ENCODE measurements at places on chromosomes 5 and 9. TPM values are rescaled to one million over a fixed set of nuclear protein-coding genes. Genes with fewer than 3 reads are reported as not detected.

CAMLG gene
- total RNA-seq = 43.8 TPM

ZCCHC9 gene
- total RNA-seq = 31.3 TPM

POLR1E gene
- 48.7 TPM for total RNA-seq

DNA sequence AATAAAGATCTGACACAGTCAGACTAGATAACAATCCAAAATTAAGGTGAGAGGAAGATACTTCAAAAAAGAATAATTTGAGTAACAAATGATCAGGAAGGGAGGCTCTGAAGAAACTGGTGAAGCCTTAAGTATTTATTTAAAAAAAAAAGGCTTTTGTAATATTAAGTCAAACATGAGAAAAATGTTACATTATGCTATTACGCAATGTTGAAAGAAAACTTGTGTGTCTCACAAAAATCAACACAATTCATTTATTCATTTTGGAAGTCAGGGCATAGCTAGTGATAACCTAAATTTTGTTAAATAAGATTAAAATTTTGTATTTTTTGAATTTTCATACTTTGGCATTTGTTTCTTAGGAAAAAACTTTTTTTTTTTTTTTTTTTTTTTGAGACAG lies 28.2 kb downstream of the WDR41 start:
- peaks cover 8% of the 10 kb centered on the region for H3K36me3 ChIP-seq
- H3K4me3 ChIP-seq = no peak overlapping the region
- H3K4me1 ChIP-seq = no peaks in the 10 kb centered on the region
- H3K27ac ChIP-seq = no peak overlapping the region
- DNase-seq = no peak

- H3K4me1 ChIP-seq = no peaks in the 10 kb centered on the region
- peaks cover 3% of the 10 kb centered on the region for H3K36me3 ChIP-seq
- no peak overlapping the region for H3K27ac ChIP-seq
- H3K4me3 ChIP-seq = no peak overlapping the region
- peaks cover 3% of the 10 kb centered on the region for H3K27me3 ChIP-seq
Measured at GRCh38 chr5:73103870-73104299, 16.5 kb upstream of the TMEM171 start.

GRCh38 chr5:153525536-153525935 lies 35.1 kb downstream of the GRIA1 start:
- no peaks in the 10 kb centered on the region for H3K36me3 ChIP-seq
- no peak for DNase-seq
- H3K4me3 ChIP-seq = no peak overlapping the region
- H3K27me3 ChIP-seq = no peaks in the 10 kb centered on the region
- no peak overlapping the region for H3K27ac ChIP-seq
- H3K4me1 ChIP-seq = peaks cover 9% of the 10 kb centered on the region

DNA sequence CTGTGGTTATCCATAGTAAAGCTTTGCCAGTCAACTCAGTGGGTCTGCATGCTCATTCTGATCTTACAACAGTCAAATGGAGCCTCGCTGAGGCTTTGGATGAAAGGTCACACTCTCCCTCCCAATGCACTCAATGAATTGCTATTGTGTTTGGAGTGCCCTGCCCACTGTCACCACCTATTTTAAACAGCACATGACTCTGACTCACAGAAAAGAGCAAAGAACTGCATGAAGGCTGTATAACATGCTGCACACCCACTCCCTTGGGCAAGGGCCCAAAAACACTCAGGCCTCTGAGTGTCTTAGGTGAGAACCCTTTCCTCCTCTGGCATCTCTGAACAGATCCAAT lies 118.7 kb upstream of the CCDC112 start:
- H3K27me3 ChIP-seq = no peaks in the 10 kb centered on the region
- no peaks in the 10 kb centered on the region for H3K36me3 ChIP-seq
- no peak overlapping the region for H3K27ac ChIP-seq
- H3K4me3 ChIP-seq = no peak overlapping the region

MARCOL gene
- total RNA-seq = not detected

GRCh38 chr5:67032921-67033664 lies 163.5 kb downstream of the CD180 start:
- no peak for DNase-seq
- H3K4me3 ChIP-seq = no peak overlapping the region
- no peaks in the 10 kb centered on the region for H3K36me3 ChIP-seq
- H3K27me3 ChIP-seq = no peaks in the 10 kb centered on the region
- H3K27ac ChIP-seq = no peak overlapping the region
- peaks cover 14% of the 10 kb centered on the region for H3K4me1 ChIP-seq

DIRAS2 gene
- total RNA-seq = 0.77 TPM

DNA sequence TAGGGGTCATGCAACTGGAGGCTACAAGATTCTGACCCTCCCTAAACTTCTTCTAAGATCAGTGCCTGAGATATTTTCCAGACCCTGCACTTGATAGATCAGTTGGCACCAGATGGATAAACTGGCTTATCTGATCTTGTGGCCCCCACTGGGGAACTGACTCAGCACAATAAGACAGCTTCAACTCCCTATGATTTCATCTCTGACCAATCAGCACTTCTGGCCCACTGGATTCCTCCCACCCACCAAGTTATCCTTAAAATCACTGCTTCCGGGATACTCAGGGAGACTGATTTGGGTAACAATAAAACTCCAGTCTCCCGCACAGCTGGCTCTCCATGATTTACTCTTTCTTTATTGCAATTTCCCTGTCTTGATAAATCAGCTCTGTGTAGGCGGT lies 2180.4 kb upstream of the WWC1 start:
- H3K36me3 ChIP-seq = no peaks in the 10 kb centered on the region
- H3K27me3 ChIP-seq = no peaks in the 10 kb centered on the region
- no peaks in the 10 kb centered on the region for H3K4me1 ChIP-seq
- no peak overlapping the region for H3K4me3 ChIP-seq
- H3K27ac ChIP-seq = no peak overlapping the region

DNA sequence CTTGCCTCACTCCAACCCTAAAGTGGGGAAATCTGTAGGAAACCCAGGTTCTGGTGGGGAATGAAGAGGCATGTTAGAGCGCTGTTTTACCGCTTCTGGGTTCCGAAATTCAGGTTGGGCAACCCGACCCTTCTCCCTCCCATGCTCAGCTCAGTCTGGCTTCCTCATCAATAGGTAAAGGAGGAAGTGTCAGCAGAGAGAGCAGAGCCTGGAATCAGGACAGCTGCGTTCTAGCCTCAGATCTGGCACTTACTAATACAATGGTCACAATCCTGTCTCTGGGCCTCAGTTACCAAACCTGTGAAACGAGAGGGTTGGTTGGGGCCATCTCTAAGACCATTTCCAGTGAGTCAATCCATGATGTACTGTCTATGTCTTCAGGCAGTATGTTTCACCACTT lies 16.2 kb upstream of the TNIP1 start:
- no peaks in the 10 kb centered on the region for H3K36me3 ChIP-seq
- no peak overlapping the region for H3K27ac ChIP-seq
- H3K4me1 ChIP-seq = peaks cover 19% of the 10 kb centered on the region
- peaks cover 4% of the 10 kb centered on the region for H3K27me3 ChIP-seq
- no peak for DNase-seq
- no peak overlapping the region for H3K4me3 ChIP-seq

TEK gene
- total RNA-seq = 1.0 TPM

CBY3 gene
- not detected for total RNA-seq

GRCh38 chr9:135758870-135759269 lies 56.9 kb downstream of the KCNT1 start:
- no peaks in the 10 kb centered on the region for H3K4me1 ChIP-seq
- H3K27ac ChIP-seq = no peak overlapping the region
- H3K36me3 ChIP-seq = no peaks in the 10 kb centered on the region
- no peak overlapping the region for H3K4me3 ChIP-seq
- no peaks in the 10 kb centered on the region for H3K27me3 ChIP-seq

DNA sequence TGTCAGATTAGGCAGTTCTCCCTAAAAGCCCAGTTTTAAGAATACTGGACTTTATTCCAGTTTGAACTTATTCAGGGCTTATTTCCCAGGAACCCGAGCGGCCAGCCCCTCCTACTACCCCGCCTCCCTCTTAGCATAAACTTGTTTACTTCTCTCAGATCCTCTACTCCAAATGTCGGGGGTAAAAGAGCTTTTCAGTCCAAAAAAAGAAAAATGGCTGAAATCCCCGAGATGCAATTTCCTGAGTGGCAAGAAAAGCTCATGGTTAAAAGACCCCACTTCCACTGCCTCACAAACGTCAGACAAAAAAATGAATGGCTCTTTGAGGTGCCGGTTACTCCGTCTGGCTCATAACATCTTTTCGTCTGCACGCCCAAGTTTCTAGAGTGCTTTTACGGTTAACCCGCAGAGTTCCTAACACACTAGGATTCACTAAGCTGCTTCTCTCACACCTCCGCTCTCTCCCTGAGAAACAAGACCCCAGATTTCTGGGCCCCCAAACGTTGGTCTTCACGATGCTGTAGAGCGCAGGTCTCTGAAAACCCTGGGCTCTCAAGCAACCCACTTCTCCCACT lies 402 bp downstream of the BRD8 start:
- no peaks in the 10 kb centered on the region for H3K27me3 ChIP-seq
- H3K27ac ChIP-seq = no peak overlapping the region

PCDHGA8 gene
- total RNA-seq = 0.43 TPM

- no peak overlapping the region for H3K4me3 ChIP-seq
- H3K27ac ChIP-seq = no peak overlapping the region
- peaks cover 3% of the 10 kb centered on the region for H3K27me3 ChIP-seq
- H3K36me3 ChIP-seq = peaks cover 5% of the 10 kb centered on the region
- DNase-seq = no peak
Measured at GRCh38 chr9:87958591-87958990, 15.7 kb downstream of the CDK20 start.

DNA sequence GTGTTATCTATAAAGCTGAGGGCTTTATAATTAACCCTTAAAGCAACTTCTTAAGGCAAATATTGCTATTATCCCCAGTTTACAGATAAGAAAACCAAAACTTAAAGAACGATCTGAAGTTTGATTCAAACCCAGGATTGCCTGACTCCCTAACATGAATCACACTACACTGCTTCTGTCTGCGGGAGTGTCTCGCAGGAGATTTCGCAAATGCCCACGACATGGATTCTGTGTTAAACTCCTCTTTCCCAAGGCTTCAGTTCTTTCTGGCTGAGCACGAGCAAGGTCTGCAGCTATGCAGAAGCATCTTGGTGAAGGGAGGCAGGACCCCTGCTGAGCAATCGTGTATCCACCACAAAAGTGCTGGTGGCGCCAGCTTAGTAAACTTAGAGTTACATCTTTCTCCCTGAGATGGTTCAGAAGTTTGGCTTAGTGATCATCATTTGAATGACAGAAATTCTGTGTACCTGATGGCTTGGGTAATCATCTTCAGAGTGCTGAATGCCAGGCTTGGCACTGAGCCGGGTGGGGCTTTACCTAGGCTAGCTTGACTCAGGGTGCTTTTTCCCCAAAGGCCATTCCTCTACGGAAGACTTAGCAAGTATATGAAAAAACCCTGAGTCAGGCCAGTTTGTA lies 81.4 kb upstream of the PIK3R1 start:
- no peak overlapping the region for H3K27ac ChIP-seq
- DNase-seq = no peak
- H3K27me3 ChIP-seq = no peaks in the 10 kb centered on the region

GRCh38 chr9:106828965-106829364 lies 34.0 kb upstream of the ZNF462 start:
- peaks cover 3% of the 10 kb centered on the region for H3K36me3 ChIP-seq
- no peaks in the 10 kb centered on the region for H3K27me3 ChIP-seq
- H3K27ac ChIP-seq = no peak overlapping the region
- H3K4me3 ChIP-seq = no peak overlapping the region
- DNase-seq = no peak
- peaks cover 4% of the 10 kb centered on the region for H3K4me1 ChIP-seq

GRCh38 chr9:21252721-21253547 lies 13.1 kb upstream of the IFNA14 start:
- H3K4me3 ChIP-seq = no peak overlapping the region
- H3K36me3 ChIP-seq = no peaks in the 10 kb centered on the region
- DNase-seq = no peak
- peaks cover 5% of the 10 kb centered on the region for H3K4me1 ChIP-seq
- H3K27ac ChIP-seq = no peak overlapping the region

DNA sequence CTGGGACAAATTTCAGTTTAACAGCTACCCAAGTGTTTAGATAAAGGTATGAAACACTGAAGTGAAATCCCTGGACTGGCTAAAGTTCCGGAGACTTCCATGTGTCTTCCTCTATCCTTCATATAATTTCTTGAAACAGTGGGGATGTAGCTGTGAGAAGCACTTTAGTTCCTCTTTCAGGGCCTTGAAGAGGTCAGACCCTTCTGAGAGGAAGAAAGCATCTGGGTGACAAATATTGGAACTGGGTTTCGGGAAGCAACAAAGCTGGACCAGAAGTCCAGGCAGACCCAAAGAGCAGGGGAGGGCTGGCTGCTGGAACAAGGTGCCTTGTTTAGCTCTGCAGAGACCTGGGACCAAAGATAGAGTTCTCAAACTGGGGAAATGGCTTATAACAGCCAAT lies 75.4 kb upstream of the ZFAND5 start:
- H3K27ac ChIP-seq = no peak overlapping the region
- no peaks in the 10 kb centered on the region for H3K27me3 ChIP-seq

DNA sequence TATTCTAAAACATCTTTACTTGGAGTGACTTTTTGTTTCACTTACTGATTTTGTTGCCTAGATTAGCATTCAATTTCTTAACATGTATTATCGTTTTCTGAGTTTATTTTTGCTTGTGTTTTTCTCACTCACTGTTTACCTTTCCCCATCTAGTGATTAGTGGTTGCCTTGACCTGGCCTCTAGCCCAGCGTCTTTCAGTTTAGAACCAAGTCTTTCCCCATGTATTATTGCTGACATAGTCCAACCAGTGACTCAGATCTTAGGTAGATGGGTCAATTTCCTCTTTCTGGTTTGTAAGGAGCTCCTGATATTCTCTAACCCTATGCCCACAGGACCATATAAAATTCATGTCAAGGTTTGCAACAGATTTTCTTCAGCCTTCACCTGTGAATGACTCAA lies 135.5 kb downstream of the PRR16 start:
- no peak overlapping the region for H3K27ac ChIP-seq
- no peak overlapping the region for H3K4me3 ChIP-seq
- no peak for DNase-seq

All from neural crest cell (in vitro differentiated cells).